WERI-Rb-1 (cell line): ENCODE measurements at places on chromosomes 2 and 18.
A peak's percentile ranks its signal among the peaks of the same experiment; 100 is the strongest.

DNA sequence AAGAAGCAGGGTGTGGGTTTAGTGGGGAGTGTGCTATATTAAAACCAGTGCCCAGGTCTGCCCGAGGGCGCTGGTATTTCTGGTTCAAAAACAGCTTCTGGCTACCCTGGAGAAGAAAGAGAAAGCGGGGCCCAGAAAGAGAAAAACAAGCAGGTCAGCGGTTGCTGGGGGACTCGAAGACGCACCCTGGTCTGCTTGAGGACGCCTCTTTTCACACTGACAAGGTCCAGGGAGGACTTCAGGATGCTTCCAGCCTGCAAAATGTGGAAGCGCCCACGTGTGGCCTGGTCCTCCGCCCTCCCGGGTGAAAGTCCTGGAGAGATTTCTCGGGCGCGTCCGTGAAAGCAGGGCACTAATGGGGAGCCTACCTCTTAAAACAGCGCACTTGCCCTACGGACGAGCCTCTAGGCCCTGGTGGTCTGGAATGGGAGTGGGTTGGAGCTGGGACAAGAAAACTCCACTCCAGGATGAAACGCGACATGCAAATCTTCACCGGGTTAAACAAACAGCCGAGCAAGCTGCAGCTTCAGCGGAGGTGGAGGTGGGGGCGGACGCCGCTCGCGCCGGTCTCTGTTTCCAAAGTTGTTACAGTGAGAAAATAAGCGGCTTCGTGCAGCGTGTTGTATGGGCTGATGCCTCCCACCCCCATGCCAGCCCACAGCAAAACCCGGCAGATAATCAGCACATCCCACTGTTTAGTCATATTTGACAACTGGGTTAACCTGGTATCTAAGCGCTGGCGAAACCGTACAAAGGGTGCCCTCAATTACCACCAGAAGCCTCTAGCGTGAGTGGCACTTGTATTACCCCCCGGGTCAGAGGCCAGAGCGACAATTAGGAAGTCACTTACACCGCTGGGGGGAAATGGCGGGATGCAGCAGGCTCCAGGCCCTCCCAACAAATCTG lies 1.1 kb upstream of the SP9 start:
- no peak for DNase-seq

DNA sequence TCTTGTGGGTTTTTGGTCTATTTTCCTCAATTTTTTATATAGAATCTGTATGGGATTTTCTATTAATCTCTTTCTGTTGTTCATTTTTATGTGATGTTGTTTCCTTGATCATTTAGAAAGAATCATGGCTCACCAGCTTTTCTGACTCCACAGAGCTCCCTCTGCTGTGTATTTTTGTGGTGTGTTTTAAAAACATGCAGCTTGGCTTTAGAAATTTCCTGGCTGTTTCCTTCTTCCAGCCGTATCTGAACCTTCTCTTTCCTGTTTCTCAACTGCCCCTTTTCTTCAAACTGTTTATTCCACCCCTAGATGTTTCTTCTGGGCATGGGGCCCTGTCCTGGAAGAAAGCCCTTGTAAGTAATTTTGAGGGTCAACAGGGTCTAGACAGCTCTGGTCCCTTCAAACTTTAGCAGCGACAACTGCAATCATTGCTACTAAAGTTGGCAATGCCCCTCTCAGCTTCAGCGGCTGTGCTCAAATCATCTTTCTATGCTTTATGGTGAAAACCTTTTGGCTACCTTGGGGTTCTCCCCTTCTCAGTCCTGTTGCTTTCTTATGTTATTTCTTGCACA lies 17.6 kb upstream of the COPS8 start:
- no peak for DNase-seq

- DNase-seq: no peak
Observed at GRCh38 chr2:41180387-41180786, 728.5 kb upstream of the SLC8A1 start.

GRCh38 chr18:69840445-69840844 lies 107.2 kb downstream of the CD226 start:
- no peak for DNase-seq

GRCh38 chr2:28639836-28640235 lies 111.8 kb upstream of the PPP1CB start:
- DNase-seq: no peak

GRCh38 chr2:207166349-207167098 lies 776 bp upstream of the KLF7 start:
- peak; percentile 79 for DNase-seq

- no peak for DNase-seq
Observed at GRCh38 chr2:239275044-239275685, 125.7 kb downstream of the HDAC4 start.

GRCh38 chr2:209614690-209615369 lies 156.8 kb upstream of the UNC80 start:
- DNase-seq: peak; percentile 76

GRCh38 chr2:125037135-125037653 lies 1012.1 kb downstream of the CNTNAP5 start:
- no peak for DNase-seq

- peak; percentile 64 for DNase-seq
Observed at GRCh38 chr2:26691881-26692278, 642 bp upstream of the KCNK3 start.

GRCh38 chr2:24231461-24231881 lies 56.6 kb downstream of the FAM228A start:
- no peak for DNase-seq

- DNase-seq: no peak
Observed at GRCh38 chr18:35167857-35168256, 73.0 kb upstream of the ZNF397 start.

DNA sequence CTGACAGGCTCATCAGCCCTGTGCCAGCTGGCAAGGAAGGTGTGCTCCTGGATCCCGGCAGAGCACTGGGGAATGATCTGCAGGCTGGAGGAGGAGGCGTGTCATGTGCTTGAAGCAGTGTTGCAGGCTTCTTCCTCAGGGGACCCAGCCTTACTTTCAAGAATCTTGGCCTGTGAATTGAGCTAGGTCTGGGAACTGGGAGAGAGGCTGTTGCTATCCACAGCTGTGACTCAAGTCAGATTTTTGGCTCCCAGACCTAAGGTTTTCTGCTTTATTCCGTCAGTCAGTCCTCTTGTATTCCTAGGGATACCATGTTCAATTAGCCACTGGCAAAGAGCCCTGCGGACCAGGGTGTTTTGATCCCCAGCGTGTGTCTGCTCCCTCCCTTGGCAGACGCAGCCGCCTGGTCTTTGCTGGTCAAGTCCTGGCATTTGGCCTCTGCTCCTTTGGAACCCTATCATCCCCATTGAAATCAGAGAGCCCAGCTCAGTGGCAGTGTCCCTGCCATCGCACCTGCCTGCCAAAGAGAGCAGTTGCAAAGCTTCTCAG lies 32.4 kb downstream of the ASB1 start:
- DNase-seq: no peak

DNA sequence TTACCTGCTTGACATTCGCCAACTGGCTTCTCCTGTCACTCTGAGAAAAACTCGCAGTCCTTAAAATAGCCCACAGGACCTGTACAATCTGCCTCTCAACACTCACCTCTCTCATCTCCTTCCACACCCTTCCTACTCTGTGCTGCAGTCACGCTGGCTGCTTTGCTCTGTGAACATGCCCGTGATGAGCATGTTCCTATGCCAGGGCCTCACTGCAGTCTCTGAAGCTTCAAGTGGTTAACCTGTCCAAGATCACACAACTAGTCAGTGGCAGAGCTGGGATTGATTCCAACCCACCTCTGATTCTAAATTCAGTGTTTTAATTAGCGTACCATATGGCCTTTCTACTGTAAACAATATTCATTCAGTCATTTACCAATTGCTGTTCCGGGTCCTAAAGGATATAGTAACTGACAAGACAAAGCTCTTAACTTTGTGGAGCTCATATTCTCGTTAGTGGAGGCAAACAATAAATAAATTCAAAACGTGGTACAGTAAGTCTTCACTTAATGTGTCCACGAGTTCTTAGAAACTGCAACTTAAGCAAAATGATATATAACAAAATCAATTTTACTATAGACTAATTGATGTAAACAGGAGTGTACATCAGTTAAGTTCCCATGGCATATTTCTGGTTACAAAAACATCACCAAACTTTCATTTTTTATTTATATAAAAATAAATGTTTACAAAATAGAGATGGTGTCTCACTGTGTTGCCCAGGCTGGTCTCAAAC lies 38.9 kb upstream of the FBXO11 start:
- DNase-seq: no peak

DNA sequence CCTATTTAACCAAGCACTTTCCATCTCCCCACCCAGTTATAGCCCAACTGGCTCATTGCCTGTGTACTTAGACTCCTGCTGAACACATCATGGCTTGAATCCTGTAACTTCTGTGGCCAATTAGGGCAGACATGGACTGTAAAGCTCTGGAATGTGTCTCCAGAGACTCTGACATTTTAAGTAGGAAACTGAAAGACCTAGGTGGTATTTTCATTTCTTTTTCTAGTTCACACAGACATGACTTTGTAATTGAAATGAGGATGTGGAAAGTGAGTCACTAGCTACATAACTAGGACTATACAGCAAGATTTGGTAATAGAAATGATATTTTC lies 12.2 kb downstream of the DOK1 start:
- no peak for DNase-seq

GRCh38 chr2:336360-336759 lies 48.5 kb upstream of the ALKAL2 start:
- DNase-seq: no peak

DNA sequence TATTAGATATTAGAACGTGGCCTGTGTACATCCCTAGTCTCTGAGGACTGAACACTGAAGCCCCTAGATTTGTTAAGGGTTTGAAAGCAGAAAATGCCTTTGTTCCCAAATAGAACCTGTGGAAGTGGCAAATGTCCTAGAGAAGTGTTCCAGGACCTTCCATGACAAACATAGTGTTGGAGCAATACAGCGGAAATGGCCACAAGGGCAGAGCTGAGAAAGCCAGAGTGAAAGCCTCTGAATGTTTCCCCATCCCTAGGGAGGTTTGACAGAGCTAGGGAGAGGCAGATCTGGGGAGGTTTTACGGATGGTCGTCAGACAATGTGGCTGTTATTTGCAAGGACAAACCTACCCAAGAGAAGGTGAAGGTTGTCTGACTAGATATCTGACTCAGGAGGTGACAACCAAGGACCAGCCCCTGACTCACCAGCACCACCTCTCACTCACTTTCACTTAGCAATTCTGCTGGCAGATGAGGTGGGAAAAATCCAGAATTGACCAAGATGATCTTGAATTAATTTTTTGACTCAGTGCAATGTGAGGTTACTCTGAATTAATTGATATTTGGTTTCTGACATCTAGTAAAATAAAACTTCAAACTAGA lies 24.1 kb downstream of the RBM43 start:
- no peak for DNase-seq

DNA sequence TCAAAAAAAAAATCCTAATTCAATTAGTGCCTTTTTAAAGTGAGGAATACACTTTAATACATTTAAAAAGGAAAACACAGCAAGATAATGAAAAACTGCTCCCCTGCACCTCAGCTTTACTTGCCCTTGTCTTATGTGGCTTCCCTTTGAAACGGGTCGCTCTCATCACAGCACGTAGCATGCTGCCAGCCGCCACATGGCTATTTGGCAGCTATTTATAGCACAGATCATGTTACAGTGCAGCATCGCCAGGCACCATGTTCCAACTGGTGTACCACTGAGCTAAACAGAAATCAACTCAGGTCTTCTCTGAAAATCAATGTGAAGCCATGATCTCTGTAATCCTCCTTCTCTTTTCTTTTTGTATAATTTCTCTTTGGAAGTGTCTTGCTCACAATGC lies 65.1 kb downstream of the TMEM182 start:
- no peak for DNase-seq

GRCh38 chr2:112884869-112885505 lies 26.0 kb upstream of the IL37 start:
- peak; percentile 78 for DNase-seq

DNA sequence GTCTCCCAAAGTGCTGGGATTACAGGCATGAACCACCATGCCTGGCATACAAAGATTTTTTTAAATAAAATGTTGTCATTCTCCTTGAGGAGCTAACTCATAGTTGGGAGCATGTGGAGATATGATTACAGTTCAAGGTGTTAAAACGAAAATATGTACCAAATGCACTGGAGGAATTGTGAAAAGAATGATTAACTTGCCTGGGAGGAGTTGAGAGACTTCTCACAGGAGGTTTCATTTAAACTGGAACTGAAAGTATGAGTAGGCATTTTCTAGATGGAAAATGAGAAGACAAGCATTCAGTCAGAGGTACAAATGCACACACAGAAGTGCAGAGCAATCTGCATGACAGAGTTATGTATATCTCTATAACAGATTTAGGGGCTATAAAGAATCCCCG lies 126.6 kb upstream of the PDE1A start:
- no peak for DNase-seq

- DNase-seq: no peak
Observed at GRCh38 chr2:111972955-111973565, 74.7 kb downstream of the MERTK start.

DNA sequence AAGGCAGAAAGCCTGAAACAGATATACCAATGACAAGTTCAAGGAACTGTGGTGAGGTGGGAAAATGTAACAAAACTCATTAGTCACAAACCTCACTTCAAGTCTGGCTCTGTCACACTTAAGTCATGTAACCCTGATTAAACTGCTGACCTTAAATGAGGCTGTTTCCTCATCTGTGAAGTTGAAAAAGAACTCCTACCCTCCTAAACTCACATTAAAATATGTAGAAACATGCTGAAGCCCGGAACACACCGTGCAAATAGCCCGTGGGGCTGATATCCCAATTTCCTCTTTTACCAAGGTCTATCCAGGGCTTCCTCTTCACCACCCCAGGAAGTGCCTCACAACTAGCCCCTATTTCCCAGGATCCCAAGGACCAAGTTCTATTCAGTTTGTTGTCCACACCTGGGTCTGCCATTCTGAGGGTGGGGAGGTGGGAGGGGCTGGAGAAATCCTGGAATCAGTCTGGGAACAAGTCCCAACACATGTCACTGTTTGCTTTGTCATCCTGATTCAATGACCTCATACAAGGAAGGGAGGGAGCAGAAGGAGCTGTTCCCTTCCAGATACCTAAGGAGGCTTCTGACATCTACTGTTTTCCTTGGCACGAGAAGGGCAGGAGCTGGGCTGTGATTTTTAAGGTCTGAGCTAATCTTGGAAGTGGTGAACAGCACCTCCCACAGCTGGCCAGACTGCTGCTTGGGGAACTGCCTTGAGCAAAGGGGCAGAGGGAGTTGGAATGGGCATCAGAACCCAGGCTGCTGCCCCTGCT lies 42.3 kb downstream of the SLC4A1AP start:
- peak; percentile 39 for DNase-seq

- DNase-seq: no peak
Observed at GRCh38 chr2:161578998-161579397, 45.2 kb upstream of the SLC4A10 start.
